ENCODE measurements at places on chromosomes 7 and 10.
A peak's percentile ranks its signal among the peaks of the same experiment; 100 is the strongest.

DNA sequence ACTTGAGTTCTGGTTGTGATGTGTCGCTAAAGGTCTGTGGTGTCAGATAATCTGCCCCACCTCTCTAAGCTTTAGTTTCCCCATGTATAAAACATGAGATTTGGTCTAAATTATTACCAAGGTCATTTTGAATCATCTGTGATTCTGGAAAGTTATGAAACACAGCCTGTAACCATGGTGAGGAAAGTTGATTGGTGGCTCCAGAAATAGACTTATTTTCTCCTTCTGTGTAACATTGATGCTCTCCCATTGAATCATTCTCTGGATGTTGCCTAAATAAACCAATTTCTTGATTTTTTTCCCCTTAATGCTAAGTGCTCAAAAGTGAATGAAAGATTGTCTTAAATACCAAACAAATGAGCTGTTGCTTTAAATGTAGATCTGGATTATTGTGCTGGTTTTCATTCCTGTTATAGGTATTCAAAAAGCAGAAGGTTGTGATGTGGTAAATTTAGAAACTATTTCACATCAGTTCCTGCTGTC is 30.0 kb upstream of the PCGF5 start:
- DNase-seq = no peak

DNA sequence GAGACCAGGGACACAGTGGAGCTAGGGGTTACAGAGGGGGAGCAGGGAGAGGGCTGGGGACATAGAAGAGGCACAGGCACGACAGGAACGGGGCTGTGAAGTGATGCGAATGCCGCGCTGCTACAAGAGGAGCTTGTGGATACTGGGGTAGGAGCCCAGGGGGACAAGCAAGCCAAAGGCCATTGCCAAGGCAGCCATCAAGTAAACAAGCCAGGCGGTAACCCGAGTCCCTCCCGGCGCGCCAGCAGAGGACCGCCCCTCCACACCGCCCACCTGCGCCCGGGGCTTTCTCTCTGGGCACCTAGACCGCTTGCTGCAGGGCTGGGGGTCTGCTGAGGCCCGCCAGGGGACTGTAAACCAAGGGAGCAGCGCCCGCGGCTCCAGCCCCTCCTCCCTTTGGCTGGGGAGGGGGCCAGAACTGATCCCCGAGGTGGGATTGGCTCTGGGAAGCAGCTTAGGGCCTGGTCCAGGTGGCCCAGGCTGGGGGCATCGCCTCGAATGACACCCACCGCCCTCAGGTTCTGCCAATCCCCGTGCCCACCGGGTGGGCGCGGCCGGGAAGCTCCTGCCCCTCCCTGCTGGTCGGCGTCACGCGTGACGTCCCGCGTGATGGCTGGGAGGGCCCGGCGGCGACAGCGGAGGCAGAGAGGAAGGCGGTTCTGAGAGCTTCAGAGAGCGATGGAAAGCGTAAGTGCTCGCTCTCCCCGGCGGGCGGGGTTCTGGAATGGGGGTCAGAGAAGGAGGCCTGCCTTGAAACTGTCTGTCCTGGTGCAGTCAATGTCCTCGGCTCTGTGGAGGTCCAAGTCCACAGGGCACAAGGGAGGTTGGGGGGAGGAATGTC is 982 bp downstream of the SFXN3 start:
- peak; percentile 53 for DNase-seq

- no peak for DNase-seq
Observed at GRCh38 chr7:90580051-90580450, 16.1 kb upstream of the CDK14 start.

DNA sequence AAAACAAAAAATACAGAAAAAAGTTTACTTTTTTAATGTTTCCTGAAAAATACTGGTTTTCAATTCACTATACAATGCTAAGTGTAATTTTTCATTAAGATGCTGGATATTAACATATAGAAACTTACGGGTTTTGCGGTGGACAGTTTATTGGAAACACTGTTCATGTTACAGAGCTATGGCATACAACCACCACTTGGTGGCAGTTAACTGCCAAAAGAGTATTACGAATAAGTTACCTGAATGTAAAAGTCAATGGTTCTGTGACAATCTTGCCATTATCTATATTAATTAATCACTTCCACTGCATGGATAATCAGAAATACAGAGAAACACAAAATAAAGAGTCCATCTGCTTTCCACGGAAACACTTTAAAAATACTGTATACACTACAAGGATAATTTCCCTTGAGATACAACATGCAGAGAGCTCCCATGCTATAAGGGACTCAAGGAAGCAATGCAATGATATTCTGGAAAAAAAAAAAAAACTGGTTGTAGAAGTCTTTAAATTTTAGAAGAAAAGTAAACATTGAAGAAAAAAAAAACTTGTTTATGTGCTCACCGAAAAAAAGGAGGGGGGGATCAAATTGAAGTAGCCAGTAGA is 97.0 kb downstream of the TPK1 start:
- DNase-seq = peak; percentile 38

DNA sequence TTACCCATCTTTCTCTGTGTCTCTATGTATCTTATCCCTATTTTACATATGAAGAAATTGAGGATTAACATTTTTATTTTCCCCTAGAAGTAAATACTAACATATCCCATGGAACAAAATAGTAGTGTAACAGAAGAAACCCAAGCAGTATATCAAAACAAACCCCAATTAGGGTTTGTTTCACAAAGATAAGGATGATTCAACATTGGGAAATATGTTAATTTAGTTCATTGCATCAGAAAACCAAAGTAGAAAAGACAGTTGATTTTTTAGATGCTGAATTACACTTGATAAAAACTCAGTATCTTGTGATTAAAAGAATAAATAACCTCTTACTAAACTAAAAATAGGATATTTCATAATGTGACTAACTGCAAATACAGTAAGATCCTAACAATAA is 87.8 kb downstream of the GLCCI1 start:
- no peak for DNase-seq

DNA sequence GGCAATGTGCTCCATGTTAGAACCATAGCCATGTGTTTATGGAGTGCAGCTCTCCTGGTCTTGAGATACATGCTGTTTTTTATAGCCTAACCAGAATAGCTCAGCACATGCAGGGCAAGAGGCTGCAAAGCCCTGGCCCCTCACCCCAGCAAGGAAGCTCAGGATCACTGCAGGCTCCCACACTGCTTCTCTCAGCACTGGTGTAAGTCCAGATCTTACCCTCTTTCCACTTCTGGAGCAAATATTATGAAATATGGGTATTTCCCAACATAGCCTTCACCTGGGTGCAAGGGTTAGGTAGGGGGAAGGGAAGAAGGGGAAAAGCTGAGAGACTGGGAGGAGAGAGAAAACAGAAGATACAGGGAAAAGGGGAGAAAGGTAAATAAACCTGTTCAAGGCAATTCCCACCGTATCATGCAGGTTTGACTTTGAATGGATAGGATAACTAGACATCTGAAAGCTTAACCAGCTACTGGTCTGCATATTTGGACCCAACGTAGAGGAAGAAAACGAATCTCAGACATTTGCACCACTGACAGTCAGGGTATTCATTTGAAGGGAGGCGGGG is 19.7 kb downstream of the SKIDA1 start:
- DNase-seq = peak; percentile 54

DNA sequence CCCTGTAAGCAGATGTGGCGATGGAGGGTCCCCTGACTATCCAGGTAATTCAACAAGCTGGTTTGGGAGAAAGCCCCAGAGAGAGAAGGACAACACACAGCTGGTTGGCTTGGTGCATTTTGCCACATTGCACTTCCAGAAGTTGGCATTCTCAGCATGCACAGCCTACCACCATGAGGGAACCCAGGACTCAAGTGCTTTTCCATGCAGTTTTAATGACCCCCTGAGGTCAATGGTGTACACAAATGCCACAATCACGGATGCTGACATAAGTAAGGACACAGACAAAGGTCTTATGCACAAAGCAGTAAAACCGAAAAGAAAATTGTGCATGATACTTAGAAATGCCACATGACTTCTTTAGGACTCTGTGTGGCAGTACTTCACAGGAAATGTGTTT is 645.1 kb downstream of the KCNMA1 start:
- no peak for DNase-seq

DNA sequence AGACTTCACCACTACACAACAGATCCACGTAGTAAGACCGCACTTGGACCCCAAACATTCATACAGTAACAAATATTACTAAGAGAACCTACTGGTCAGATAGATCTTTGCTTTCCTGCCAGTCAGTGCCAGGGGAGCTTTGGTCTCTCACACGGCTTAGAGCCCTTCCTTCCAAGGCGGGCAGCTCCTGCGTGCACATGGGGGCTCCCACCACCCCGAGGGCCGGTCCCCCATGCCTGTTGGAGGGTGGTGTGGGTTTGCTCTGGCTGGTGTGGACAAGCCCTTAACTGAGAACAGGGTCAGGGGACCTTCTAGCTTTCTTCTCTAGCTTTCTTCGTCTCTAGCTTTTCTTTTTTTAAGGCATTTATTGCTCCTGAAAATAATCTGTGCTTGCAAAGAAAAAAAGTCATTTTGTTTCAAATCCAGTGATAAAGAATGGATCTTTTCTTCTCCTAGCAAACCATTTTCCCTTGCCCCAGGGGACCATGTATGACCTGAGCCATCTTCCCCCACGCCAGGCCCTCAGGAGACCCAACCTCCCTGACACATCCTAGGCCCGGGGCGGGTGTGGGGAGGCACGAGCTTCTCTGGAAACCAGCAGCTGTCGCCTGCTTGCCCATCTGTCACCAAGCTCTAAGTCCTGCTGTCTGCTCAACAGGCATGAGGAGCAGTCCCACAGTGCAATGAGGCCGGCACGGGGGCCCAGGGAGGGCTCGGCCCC is 591.1 kb downstream of the PTPRN2 start:
- DNase-seq = no peak

DNA sequence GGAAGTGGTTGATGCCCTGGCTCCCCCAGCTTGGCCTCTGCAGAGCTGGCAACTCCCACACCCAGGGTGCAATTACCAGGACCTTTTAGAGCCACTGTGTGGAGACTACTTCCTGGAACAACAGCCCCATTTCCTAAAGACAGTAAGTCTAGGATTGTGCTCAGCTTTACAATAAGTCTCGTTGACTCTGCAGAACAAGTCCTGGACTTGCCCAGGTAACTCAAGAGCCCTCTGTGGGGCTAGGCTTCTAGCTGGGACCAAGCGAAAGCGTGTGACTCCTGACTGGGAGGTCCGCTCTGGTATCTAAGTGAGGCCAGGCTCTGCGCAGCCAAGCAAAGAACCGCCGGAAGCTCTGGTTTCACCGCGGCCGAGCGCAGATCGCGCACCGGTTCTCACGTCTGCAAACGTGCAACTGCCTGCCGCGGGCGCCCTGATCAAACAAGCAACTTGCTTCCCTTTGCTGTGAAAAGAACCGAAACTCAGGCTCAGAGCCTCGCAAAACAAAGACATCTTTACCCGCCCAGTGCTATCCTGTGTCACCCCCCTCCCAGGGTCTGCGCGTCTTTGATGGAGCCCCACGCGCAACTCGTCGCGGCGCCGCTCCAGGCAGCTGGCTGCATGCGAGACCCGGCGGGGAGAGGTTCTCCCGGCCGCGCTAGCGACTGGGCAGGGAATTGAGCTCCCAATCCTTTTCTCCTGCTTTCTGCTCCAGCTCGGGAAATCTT is 4.4 kb upstream of the PDLIM1 start:
- peak; percentile 70 for DNase-seq

DNA sequence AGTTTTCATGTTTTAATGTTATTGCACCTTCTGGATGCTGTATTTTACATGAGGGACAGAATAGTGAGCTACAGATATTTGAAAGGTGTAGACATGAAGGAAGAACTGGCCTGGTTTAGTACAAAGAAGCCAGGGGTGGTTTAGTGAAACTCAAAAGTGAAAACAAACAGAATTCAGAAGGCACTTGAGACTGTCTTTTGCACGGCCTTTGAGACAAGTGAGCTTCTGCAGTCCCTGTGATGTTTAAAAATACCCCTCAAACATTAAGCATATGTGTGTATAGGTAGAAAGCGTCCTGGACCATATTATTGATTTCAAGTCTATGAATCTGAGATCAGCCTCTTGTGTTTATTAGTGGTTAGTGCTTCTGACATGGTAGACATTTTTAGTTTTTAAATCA is 118.9 kb downstream of the CDK14 start:
- no peak for DNase-seq

DNA sequence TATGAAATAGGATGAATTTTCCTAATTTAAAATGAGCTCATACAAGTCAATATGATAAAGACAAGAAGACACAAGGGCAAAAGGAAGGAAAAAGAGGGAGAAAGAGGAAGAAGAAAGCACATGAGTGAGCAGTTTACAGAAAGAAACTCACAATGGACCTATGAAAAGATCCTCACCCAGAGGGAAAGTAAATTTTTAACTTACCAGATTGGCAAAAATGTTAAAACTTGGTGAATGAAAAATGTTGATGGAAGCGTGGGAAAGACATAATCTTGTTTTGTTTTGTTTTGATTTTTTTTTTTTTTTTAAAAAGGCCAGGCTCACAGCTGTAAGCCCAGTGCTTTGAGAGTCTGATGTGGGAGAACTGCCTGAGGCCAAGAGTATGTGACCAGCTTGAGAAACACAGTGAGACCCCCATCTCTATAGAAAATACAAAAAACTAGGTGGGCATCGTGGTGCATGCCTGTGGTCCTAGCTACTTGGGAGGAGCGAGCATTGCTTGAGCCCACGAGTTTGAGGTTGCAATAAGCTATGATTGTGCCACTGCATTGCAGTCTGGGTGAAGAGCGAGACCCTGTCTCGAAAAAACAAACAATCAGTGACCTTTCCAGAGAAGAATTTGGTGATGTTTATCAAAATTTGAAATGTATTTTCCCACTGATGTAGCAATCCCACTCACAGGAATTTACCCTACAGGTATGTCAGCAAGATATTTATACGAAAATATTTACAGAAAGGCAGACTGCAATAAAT is 152.9 kb upstream of the ASAH2 start:
- DNase-seq = no peak
